Hematopoietic multipotent progenitor cell treated with erythropoietin and hydrocortisone succinate and interleukin-3 and kit ligand, for 4 days (in vitro differentiated cells): ENCODE measurements at places on chromosomes 7 and 10.
A peak's percentile ranks its signal among the peaks of the same experiment; 100 is the strongest.

- DNase-seq, result no peak
Observed at GRCh38 chr7:46440186-46440585, 519.1 kb upstream of the IGFBP3 start.

GRCh38 chr7:75711076-75711475, 27.7 kb downstream of the HIP1 start:
- peak; percentile 30 for DNase-seq

GRCh38 chr7:36277249-36277542, 112.5 kb upstream of the ANLN start:
- no peak for DNase-seq

GRCh38 chr7:1705856-1706255, 35.8 kb downstream of the ELFN1 start:
- DNase-seq, result no peak

- DNase-seq, result peak; percentile 61
Observed at GRCh38 chr10:14325325-14325955, 5.3 kb downstream of the FRMD4A start.

GRCh38 chr7:124269774-124270173, 236.9 kb upstream of the TMEM229A start:
- no peak for DNase-seq

DNA sequence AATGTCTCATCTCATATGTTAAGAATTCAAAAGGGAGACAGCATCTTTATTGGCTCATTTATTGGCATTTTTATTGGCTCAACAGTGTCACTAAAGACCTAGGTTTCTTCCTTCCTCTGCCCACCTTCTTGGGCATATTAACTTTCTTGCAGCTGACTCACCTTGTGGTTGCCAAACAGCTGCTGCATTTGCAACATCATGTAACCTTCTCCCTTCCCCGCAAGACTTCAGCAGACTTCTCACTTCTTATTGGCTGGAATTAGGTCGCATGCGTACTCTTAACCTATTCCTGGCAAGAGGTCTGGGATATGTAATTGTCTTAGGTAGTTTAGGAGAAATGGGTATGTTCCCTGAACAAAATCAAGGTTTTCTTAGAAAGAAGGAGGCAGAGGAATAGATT, 263.2 kb downstream of the POU6F2 start:
- no peak for DNase-seq

GRCh38 chr7:97982647-97983046, 7.3 kb downstream of the OCM2 start:
- no peak for DNase-seq

DNA sequence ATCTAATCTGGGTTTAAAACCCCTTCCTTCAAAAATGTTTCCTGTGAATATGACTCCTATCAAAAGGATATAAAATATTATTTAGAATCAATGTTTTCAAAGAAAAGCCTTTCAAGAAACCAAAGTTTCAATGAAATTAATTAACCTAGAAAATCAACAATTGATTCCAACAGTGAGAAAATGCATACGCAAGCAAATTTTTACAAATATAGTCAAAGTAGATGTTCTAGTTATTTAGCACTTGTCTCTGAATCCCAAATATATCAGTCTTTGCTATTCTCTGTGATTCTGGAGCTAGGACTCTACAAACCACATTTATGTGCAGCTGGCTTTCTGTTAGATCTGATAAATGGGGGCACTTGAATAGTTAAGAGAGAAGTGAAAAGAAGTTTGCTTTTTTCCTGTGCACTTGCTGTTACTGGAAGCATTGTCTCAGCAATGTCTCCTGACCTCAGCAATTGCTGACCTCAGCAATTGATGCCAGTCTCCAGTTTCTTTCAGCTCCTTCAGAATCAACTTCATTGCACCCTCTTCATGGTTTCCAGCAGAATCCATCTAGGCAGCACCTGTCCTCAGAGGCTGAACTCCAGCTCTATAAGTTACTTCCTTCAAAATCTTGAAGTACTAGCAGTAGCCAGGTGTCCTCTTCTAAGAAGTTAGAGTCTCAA, 879.9 kb upstream of the LRRN3 start:
- no peak for DNase-seq

GRCh38 chr7:2010551-2011265, 222.0 kb downstream of the MAD1L1 start:
- DNase-seq, result no peak

- peak; percentile 53 for DNase-seq
Observed at GRCh38 chr10:88926566-88927415, 25.8 kb downstream of the ACTA2 start.

GRCh38 chr7:77823787-77824186, 25.2 kb downstream of the PHTF2 start:
- no peak for DNase-seq

DNA sequence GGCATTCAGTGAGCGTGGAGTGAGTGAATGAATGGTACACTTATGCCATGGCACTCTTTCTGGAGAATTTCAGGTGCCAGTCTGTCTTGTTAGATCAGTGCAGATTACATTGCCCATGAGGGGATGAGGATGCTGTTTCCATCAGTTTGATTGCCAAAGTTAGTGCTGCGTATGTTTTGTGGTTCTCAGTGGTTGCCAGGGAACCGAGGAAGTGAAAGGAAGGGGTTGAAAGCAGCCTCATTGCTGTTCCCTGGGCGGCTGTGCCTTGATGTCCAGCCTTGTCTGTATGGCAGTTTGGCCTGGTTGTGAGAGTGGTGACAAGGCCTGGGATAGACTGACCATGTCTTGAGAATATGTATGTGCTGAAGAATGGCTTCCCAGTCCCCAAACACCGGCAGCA, 30.2 kb downstream of the WBP1L start:
- DNase-seq, result peak; percentile 57

- DNase-seq, result no peak
Observed at GRCh38 chr7:65971021-65971420, 11.0 kb downstream of the GUSB start.

GRCh38 chr7:26930845-26931244, 66.5 kb upstream of the SKAP2 start:
- no peak for DNase-seq

GRCh38 chr10:71534568-71535194, 138.0 kb downstream of the CDH23 start:
- no peak for DNase-seq

GRCh38 chr10:35643151-35644049, 1.3 kb upstream of the FZD8 start:
- peak; percentile 20 for DNase-seq

GRCh38 chr7:95330204-95330960, 6.0 kb upstream of the PON1 start:
- peak; percentile 62 for DNase-seq

DNA sequence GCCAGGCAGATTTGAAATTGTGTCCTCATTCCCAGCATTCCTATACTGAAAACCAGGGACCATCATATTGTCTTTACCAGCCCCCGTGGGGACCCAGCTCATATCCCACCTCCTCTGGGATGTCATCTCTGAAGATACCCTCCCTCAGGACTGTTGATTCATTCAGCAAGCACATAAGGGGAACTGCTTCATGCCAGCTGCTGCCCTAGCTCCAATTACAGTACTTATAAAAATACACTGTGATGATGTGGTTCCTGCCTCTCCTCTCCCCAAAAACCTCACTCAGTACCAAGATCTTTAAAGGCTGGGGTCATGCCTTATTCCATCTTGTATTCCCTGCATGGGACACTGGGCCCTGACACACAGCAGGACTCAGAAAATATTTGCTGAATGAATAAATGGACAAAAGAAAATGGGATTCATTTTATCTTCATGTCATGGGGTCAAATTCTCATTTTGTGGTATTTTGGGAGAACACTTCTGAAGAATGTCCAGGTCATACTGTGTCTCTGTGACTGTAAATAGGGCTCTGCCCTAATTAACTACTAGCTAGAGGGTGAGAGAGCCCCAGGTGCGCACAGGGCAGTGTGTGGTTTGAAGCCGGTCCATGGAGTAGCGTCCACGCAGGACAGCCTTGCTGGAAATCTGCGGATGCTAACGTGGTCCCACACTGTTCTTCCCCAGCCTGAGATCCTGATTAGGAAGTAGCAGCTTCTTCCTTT, 29.0 kb upstream of the DAGLB start:
- peak; percentile 18 for DNase-seq

GRCh38 chr7:152406491-152406890, 29.3 kb downstream of the KMT2C start:
- DNase-seq, result no peak

DNA sequence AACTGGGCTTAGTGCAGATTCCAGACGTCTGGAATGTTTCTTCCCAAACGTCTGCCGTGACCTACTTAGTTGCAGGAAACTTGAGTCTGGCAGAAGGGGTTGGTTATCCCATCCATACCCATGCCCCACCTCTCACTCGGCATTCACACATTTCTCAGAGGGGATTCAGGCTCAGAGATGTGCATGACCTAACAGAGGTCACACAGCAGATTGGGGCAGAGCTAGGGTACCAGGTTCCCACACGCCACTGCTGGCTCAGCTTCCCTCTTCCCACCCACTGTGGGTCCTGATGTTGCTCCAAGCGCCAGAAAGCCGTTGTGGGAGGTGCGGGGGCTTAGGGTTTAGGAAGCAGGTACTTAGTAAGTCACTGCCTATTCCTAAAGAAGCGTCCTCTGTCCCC, 3.0 kb downstream of the UCMA start:
- no peak for DNase-seq

DNA sequence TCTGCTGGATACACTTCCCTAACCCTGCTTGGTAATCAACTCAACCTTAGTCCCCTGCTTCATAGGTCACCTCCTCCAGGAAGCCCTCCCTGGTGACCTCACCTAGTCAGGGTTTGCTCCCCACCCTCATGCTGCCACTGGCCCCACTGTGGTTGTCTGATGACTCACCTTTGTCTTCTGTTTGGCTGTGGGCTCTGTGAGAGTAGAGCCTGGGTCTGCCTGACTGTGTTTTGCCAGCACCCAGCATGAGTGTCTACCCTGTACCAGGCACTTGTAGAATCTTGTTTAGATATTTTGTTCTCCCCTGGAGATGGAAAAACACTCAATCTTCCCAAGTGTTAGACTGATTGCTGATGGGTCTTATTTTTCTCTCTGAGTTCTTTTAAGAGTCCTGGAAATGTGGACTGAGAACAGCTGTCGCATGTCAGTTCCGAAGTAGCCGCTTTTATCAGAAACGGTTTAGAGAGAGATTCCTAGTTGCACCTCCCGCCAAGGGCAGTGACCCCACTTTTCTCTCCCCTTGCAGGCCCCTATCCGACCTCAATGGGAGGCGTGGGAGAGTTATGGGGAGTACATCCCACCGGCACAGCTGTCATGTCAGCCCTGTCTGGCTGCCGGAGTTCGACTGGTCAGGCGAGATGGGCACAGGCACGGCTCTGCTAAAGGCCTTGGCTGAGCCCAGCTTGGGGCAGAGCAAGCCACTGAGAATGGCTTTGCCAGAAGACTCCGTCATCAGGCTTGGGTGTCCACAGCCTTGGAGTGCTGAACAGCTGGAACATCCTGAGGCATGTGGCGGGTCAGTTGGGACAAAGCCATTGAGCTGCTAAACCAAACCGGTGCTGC, 134.3 kb downstream of the GRK5 start:
- DNase-seq, result peak; percentile 18

DNA sequence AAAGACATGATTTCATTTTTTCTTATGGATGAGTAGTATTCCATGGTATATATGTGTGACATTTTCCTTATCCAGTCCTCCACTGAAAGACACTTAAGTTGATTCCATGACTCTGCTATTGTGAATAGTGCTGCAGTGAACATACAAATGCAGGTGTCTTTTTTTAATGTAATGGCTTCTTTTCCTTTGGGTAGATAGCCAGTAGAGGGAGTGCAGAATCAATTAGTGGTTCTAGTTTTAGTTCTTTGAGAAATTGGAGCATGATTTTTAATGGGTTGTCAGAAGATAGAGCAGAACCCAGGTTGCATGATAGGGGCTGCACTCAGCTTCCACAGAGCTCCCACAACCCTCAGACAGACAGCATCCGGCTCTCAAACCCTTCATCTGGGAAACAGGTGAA, 152.9 kb upstream of the PLXDC2 start:
- DNase-seq, result peak; percentile 30

GRCh38 chr10:47288916-47289495, 11.0 kb upstream of the GDF10 start:
- no peak for DNase-seq

DNA sequence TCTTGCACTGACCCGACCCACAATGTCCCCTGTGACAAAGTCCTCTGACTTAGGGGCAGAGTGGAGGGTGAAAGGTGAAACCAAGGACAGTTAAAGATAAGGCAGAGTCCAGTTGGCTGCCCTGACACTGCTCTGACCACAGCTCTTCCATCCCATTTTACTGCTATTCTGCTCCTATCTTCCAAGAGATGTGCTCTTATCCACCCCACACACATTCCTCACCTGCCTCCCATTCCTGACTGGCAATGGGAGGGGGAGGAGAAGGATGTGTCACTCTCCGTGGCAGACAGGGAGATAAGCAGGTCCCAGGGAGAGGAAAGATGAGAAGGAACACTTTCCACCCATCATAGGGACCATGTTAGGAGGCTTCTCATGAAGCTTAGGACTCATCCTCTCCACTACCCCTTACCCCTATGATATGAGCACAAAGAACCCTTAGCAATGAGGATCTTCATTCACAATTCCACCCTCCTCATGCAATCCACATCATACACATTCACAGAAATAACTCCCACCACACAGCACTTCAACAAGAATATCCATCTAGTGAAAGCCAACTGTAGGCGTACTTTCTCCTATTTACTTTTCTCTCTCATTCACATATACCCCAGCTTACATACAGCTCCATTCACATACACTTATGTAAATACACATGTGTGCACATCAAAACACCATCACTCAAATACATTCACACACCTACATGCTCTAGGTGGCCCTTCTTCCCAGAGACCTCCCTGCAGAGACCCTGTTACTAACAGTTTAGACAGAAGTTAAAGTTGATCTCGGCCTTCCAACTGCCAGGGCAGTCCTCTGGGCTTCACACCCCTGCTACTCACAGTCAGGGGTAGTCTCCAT, 6.6 kb downstream of the SYNPO2L start:
- no peak for DNase-seq

DNA sequence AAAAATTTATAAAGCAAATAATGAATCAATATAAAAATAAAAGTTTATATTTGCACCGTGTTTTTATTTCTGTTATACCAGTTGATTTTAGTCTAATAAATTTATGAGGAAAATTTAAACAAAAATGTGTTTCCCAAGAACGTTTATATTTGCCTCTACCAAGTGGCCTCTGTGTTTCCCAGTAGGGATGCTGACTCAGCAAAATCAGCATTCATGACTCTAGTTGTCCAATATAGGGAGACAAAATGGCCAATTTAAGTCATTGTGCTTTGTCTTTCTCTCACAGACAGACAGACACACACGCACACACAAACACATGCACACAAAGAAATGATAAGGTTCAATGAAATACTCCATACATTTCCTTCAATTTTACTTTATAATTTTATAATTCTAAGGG, 942.5 kb upstream of the ZWINT start:
- DNase-seq, result no peak
